ENCODE measurements at places on chromosomes 5 and 9.
A peak's percentile ranks its signal among the peaks of the same experiment; 100 is the strongest.

GRCh38 chr5:146338774-146339714 lies at the start of gene POU4F3:
POU4F3 (plus strand) TSS chr5:146338839; CDS start chr5:146339113, 274 bp downstream.
- DNase-seq, result no peak

GRCh38 chr5:3537942-3538341 lies 57.7 kb upstream of the IRX1 start:
- no peak for DNase-seq

DNA sequence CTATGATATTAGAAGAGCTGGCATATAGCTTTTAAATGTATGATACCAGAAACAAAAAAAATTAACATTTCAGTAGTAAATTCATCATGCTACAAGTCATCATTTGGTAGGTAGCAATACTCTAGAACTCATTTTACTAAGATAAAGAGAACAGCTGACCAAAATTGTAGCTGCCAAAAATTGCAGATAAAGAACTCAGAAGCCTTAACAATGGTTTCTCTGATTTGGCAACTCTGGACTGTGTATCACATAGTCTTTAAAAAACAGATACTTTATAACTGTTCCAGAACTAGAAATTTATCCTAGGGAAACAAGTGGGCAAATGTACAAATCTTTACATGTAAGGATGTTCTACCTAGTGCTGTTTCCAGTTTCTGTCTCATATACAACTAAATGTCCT lies 33.9 kb downstream of the ZFR start:
- no peak for DNase-seq

GRCh38 chr5:91373600-91373999 lies 9.5 kb downstream of the ARRDC3 start:
- DNase-seq, result no peak

GRCh38 chr5:126967808-126968466 lies 62.4 kb downstream of the MARCHF3 start:
- no peak for DNase-seq

DNA sequence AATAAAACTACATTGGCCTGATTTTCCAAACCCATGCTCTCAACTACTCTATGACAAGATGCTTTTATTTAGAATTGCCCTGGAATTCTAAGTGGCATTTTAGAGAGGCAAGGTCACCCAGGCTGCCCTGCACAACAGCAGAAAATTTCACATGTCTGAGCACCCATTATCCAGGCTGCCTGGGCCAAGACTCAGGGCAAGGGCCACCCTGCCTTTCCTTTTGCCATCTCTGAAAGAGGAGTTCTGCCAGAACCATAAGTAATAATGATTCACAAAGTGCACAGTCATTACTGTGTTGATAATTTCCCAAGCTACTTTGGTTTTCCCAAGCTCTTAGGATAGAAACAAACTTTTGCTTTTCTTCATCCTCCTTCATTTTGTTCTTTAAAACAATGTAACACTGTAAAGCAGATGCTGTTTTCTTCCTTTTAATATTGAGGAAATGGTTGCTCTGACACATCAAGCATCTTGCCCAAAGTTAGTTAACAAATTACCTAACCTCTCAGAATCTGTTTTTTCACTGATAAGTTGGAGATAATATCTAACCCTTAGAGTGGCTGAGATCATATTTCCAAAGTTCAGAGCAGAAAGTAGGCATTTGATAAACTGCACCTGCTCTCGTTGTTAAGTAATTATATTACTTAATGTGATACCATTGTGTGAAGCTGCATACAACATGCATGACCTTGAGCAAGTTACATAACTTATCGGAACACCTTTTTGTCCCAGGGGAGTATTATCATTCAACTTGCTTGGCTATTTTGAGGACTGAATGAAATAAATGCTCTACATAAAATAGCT lies 325.6 kb downstream of the PRELID2 start:
- DNase-seq, result peak; percentile 70

DNA sequence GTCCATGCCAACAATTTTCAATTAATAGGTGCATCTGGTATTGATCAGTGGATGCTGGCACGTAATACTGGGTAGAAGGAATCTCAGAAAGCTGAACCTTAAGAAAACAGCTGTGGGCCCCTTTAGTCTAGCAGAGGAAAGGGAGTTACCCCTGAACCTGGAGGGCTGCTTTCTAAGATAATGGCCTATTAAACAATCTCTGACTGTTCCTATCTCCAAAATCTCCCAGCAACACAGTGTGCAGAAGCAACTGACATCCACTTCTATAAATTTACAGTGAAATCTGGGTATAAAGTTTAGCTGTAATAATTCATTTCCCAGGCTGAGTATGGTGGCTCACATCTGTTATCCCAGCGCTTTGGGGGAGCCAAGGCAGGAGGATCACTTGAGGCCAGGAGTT lies 198.8 kb downstream of the MAPKAP1 start:
- DNase-seq, result no peak

DNA sequence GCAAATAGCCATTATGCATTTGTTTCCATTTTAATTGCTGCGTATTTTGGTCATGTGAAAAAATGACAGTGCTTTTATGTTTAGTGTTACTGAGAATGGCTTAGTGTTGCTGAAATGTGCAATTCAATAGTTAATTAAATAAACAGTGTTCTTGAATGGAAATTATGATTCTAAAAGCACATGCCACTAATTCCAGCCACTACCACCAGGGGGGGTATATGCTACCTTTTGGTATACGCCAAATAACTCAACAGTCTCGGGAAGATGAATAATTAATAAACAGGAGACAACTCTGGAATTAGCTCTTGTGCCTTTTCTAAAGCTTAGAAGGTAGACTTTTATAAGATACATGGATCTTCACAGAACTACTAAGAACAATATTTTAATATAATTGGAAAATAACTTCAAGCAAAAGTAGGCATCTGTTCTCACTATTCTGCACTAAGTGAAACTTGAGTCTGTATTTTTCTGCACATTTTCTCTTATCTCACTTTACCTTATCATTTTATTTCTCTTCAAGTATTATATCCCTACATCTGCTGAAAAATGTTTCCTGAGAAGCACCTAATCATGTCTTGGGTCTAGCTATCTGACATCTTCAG lies 83.5 kb upstream of the MINAR2 start:
- DNase-seq, result peak; percentile 38

DNA sequence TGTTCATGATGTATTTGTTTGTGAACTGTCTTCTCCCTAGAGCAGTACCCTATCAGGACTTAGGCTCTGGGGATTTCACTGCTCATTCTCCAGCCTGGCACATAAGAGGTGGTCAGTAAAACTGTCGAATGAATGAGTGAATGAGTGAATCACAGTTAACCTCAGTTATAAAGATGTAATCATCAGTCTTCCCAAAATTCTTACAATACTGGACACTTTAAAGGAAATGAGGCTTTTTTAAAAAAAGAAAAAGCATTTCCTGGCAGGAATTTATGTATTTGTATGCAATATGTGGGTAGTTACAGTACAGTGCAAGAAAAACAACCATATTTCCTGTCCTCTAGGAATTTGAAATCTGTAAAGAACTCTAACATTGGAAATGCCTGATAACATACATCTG lies 59.6 kb downstream of the RAI14 start:
- DNase-seq, result peak; percentile 66

GRCh38 chr9:79974806-79975422 lies 403.1 kb downstream of the TLE4 start:
- DNase-seq, result no peak

GRCh38 chr9:75198436-75198835 lies 110.1 kb downstream of the OSTF1 start:
- DNase-seq, result no peak

DNA sequence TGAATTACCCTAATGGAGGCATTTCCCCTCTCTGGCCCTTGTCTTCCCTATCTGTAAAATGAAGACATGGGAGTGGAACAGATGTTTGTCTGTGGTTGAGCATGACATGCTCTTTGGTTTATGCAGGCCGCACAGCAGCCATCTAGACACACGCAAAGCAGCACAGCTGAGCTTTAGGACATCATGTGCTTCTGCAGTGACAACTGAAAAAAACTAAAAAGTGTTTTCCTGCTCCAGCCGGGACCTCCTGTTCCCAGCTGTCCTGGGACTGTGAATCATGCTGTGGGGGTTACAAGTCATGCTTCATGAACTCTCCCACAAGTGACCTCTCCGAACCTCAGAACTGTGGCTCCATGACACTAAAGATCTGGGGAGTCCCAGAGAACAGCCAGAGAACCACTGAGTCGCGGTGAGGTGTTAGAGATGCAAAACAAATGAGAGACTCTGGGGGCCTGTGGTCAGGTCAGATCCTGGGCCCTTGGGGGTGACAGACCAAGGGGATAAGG lies 1.7 kb downstream of the SMIM3 start:
- peak; percentile 73 for DNase-seq

- DNase-seq, result no peak
Measured at GRCh38 chr9:114290561-114290986, 32.3 kb upstream of the ORM1 start.

- no peak for DNase-seq
Measured at GRCh38 chr9:85038824-85039608, 369.5 kb downstream of the NTRK2 start.

GRCh38 chr9:81489046-81489445 lies 200.3 kb downstream of the TLE1 start:
- DNase-seq, result no peak

DNA sequence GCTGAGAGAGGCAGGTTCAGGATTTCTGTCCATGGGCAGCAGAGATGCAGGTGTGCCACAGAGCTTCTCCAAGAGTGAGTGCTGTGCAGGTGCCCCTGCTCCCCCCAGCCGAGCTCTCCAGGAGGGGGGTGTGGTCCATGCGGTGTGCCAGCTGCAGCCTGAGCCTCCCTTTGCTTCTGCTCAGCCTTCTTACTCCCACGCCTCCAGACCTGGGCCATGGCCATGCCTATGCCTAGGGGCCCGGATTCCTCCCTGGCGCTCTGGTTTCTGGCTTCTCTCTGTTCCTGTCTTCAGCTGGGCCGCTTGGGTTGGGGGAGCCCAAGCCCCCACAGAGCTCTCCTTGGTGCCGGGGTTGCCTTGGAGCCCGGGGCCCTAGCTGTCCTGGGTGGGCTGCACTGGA lies 133.3 kb downstream of the CACNA1B start:
- no peak for DNase-seq

GRCh38 chr5:16899171-16899570 lies 36.9 kb downstream of the MYO10 start:
- no peak for DNase-seq

DNA sequence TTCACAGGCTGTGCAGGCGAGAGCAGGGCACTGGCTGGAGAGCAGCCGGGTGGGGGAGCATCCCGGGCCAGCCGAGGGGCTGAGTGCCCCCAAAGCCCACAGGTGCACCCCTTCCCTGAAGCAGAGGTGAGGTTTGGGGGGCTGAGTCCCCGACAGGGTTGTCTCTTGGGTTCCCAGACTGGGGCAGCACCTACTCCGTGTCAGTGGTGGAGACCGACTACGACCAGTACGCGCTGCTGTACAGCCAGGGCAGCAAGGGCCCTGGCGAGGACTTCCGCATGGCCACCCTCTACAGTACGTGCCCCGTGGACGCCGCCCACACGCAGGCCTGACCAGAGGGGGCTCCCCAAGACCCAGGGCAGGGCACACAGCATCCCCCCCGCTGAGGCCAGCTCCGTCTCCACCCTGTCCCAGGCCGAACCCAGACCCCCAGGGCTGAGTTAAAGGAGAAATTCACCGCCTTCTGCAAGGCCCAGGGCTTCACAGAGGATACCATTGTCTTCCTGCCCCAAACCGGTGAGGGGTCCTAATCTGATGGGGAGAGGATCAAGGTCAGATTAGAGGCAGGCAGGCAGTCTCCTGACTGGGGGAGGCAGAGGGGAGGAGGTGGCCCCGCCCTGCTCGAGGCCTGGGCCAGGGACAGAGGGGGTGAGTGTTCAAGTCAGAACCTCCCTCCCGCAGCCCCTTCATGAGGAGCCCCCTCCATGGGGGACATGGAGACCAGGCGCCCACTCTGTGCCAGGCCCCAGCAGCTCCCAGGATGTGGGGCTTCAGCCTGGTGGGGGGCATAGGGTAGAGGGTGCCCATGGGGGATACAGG lies 2.7 kb downstream of the PTGDS start:
- no peak for DNase-seq

DNA sequence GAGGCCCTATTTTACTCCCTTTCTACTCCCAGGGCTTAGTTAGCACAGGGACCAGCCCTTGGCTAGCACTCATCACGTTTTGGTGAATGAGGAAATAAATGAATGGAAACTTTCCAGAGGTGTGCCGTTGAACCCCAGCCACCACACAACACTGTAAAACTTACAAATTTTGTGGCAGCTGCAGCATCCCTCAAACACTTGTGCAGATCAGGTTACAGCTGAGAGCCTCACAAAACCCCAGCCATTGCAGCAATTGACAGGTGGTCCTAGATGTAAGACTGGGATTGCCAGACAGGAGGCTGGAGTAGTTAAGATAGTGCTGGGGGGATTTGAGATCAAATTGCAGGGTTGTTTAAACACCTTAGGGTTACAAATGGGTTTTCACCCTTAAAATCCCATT lies 482.2 kb upstream of the KIF2A start:
- DNase-seq, result no peak

GRCh38 chr5:54743997-54744788 lies 226.6 kb downstream of the SNX18 start:
- DNase-seq, result peak; percentile 94

GRCh38 chr9:129415942-129416651 lies 204.8 kb downstream of the C9orf50 start:
- no peak for DNase-seq

GRCh38 chr5:39214912-39215709 lies 4.3 kb downstream of the FYB1 start:
- DNase-seq, result no peak

GRCh38 chr5:14110196-14110595 lies 32.9 kb upstream of the TRIO start:
- DNase-seq, result peak; percentile 51

- DNase-seq, result no peak
Measured at GRCh38 chr5:61966997-61967396, 339.0 kb upstream of the KIF2A start.

- peak; percentile 59 for DNase-seq
Measured at GRCh38 chr9:115207003-115207836, 89.3 kb upstream of the TNC start.

GRCh38 chr9:108325406-108325805 lies 530.4 kb downstream of the ACTL7B start:
- DNase-seq, result no peak

GRCh38 chr9:81833563-81834345 lies 94.5 kb upstream of the SPATA31D4 start:
- DNase-seq, result peak; percentile 44

DNA sequence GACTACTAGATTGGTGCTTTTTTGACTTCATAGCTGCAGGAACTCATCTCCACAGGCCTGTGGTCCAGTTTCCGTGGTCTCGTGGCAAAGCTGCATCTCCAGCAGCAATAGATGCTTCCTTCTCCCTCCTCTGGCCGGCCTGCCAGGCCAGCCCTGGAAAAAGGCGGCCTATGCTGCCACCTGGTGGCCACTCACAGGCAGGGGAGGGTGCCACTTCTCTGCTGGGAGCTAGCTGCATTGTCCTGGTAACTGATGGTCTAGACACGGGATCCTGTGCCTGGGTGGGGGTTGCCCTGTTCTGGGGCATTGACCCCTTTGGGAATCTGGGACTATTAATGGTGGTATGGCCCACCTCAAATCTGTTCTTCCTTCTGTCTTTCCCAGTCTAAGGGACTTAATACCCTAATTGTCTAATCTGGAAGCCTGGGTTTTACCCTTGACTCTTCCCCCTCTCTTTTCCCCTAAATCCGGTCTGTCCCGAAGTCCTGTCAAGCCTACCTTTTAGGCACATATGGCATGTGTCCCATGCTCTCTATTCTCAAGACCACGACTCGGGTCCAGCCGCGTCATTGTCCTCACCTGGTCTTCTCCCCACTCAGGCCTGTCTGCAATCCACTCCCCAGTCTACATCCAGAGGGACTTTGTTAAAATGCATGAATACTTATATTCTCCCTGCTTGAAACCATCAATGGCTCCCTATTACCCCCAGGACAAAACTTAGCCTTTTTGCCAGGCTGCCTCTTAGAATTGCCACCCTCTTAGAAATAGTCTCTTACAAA lies 20.1 kb upstream of the PTGS1 start:
- DNase-seq, result peak; percentile 81

GRCh38 chr5:154612666-154613065 lies 134.6 kb upstream of the HAND1 start:
- no peak for DNase-seq

Data from GM23248 (cell line).